ENCODE measurements at places on chromosomes 13 and 19.

DNA sequence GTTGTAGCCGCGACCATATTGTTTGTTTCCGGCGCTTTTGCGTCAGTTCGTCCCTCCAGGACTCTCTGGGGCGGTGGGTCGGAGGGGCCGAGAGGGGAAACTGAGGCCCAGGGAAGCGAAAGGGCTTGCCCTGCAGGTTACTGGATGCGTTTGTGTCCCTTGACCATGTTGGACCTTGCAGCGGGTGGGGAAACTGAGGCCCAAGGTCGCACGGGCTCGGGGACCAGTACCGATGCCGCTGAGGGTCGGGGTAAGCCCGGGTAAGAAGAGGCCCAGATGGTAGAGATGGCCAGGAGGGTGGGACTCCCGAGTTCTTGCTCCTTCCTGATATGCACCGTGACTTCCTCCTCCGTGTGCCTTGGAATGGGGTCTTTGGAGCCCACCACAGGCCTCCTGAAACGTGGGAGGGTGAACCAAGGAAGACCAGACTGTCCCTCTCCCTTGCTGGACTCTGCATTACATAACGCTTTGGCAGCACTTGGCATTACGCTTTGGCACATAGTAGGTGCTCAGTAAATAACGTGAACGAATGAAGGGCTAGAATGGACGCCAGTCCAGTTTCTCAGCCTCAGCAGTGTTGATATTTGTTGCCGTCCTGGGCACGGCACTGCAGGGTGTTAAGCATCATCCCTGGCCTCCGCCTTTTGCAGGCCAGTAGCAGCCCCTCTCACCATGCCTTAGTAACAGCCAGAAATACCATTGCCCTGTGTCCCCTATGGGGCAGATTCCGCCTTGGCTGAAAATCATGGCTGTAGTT is 743 bp downstream of the CHAF1A start:
- no peak for DNase-seq

DNA sequence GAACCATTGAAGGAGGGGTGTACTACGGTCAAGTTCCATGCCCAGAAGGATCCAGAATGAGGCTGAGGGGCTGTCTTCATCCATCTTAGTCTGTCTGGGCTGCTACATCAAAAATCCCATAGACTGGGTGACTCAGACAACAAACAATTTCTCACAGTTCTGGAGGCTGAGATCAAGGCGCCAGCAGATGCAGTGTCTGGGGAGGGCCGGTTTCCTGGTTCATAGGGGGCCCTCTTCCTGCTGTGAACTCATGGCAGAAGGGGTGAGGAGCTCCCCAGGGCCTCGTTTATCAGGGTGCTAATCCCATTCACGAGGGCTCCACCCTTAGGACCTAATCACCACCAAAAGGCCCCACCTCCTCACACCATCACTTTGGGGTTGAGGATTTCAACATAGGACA is 14.7 kb upstream of the KCTD15 start:
- no peak for DNase-seq

GRCh38 chr19:937259-937694 is 11.4 kb downstream of the ARID3A start:
- DNase-seq, result peak; percentile 47

GRCh38 chr13:32178763-32179162 is 136.4 kb downstream of the ZAR1L start:
- DNase-seq, result no peak

DNA sequence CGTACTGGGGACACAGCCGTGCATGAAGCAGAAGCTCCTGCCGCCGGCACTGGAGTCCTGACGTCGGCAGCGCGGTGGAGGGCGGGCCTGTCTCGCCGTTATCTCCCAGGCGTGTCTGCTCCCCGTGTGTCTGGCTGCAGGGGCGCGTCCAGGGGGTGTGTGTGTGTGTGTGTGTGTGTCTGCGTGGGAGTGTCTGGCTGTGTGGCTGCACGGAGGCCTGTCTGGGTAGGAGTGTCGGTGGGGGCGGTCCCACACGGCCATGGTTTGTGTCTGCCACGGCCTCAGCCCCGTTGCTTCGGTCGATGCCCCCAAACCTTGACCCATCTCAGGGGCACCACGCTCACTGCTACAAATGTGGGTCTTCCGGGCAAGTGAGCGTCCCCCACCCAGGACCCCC is 18.3 kb downstream of the ARID3A start:
- DNase-seq, result no peak

DNA sequence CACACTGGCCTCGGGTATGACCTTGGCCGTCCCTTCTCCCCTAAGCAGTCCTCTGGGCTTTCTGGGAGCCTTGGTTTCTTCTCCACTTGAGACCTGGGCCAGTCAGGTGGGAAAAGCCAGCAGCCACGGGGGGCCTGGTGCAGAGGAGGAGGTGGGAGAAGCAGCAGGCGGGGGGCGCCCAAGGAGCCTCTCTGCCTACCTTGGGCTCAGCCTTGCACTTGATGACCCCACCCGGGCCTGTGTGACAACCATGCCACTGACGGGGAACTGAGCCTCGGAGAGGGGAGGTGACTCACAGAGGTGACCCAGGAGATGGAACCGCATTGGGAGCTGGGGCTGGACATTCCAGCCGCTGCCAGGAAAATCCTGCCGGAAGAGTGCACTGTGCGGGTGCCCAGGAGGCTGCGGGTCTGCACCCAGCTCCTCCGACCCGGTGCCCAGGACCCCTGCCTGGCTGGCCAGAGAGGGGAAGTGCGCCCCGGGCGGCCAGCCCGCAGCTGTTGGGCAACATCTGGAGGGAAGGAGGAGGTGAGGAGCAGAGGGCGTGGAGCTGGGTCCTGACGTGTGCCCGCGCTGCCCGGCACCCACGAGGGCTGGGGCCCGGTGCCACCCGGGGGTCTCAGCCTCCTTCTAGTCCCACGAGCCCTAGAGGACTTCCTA is 23.4 kb upstream of the SLC7A10 start:
- no peak for DNase-seq

DNA sequence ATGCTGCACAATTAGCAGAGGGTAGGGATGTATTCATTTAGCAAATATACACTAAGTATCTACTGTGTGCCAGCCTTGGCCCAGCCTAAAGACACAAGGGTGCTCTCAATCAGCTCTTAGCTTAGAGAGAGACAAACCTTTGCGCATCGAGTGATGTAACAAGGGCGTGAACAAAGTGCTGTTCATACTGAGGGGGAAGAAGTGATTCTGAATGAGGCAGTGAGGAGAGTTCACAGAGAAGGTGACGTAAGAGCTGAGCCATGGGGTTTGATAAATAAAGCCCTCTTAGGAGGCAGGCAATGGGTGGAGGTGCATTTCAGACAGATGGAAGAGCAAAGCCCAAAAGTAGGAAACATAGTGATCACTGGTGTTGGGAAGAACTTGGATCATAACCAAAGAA is 68.5 kb downstream of the FLT1 start:
- DNase-seq, result no peak

GRCh38 chr19:12666265-12667048 is at the start of the genes MAN2B1 and WDR83:
TSS of gene MAN2B1 (minus strand) at chr19:12666742. CDS start at chr19:12666701, 41 bp downstream.
TSS of gene WDR83 (plus strand) at chr19:12666807. CDS start at chr19:12669791, 2,984 bp downstream.
- peak; percentile 83 for DNase-seq

DNA sequence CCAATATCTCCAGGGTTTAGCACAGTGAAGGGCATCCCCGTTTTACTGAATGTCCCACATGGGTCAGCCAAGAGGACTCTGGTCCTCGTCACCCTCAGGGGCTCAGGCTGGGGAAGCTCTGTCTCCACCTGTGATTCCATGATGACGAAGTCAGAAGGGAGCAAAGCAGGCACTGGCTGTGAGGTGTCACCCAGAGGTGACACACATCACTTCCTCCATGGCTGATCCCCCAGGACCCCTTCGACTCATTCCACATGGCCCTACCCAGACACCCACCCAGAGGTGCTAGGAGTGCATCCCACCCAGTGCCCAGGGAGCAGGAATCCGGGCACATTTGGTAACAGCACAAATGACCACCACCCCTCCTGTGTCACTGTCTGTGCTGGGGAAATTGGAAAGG is 145.2 kb upstream of the VSTM2B start:
- DNase-seq, result no peak

DNA sequence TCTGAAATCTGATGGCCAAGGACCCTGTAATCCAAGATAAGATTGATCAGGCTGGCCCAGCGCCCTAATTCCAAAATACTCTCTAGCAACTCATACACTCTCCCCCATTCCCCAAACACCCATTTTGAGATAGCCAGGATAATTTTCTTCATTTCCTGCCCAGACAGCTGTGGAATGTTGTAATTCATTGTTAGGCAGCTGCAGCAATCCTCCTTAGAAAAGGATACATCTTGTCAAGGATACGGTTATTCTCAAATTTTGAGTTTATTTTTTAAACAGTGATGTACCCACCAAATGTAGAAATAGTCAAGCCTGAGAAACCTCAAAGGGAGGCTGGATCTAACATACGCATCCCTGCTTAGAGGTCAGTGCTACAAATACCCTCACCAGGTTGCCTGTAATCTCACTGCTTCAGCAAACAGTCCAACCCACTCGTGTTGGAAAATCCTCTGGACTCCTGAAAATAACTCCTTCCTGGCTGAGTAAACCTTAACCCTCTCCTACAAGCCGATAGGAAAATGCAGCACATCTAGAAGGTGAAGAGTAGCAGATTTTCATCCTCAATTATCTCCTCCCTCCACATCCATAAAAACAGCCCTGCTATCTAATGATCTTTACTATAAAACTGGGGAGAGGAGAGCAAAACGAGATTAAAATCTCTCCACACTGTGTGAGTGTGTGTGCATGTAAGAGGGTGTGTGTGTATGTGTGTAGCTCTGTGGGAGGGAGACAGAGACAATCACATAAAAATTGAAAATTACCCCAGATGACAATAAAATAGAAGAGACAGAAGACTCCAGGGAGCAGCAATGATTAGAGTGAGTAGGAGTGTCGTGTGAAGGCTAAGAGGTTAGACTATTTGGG is 683.1 kb downstream of the DIAPH3 start:
- DNase-seq, result no peak

DNA sequence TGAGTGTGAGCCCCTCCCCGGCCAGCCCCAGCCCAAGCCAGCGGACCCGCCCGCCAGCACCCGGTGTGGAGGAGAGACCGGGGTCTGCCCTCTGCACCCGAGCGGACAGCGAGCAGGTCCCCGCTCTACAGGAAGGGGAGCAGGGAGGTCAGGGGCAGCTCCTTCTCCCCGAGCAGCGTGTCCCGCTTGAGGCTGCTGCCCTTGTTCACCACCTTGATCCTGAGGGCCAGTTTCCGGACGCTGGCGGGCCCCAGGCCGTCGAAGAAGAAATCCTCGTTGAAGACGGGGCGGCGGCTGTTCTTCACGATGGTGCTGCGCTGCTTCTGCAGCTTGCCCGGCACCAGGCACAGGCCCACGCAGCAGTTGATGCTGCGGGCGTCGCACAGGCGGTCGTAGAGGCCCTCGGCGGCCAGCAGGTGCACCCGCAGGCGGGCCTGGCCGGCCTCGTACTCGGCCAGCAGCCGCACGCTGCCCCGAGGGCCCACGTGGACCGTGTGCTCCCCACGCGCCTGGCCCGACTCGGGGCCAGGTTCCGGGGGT is 1.9 kb downstream of the C2CD4C start:
- DNase-seq, result no peak

- no peak for DNase-seq
Measured at GRCh38 chr13:91776611-91777193, 378.3 kb downstream of the GPC5 start.

DNA sequence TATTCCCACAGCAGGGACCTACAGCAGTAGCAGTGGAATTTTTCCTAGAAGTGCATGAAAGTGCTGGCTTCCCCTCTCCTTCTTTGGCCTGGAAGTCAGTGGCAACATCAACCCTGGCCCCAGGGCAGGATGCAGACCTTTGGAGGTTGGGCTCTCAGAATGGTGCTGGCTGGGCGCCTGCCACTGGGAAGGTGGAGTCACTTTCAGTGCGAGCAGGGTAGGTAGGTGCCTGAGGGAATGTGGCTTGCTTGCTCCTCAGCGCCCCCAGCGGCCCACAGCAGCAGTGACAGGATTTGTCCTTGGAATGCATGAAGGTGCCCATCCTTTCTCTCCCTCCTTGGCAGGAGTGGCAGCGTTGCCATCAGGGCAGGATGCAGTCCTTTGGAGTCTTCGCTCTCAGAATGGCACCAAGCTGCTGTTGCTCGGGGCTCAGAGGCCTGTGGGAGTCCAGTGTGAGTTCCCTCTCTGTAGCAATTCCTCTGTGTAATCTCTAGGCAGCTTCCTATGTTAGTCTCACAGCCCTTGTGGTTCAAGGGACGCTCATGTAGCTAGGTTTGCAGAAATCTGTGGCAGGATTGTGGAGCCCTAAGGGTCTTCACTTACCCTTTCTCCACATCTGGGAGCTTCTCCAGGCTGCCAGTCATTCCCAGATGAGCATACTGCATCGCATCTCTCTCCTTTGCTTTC is 354.4 kb upstream of the DACH1 start:
- DNase-seq, result no peak

- no peak for DNase-seq
Measured at GRCh38 chr13:70051531-70051930, 56.1 kb upstream of the ATXN8OS start.

DNA sequence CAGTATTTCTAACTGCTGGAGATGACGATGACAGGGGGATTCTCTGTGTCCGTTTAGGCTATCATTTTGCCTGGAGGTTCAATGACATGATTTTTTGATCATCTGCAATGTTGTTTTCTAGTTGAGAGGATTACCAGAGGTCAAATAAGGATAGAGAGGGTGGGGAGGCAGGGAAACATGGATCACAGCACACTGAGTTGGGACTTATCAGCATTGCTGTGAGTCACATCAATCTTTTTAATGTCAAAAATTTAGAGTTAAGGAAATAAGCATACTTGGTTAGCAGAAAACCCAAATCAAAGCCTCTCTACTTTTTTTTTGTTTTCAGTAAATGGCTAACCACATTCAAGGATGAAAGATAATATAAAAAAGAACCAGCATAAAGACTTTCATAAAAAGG is 43.0 kb upstream of the CSNK1A1L start:
- DNase-seq, result no peak

DNA sequence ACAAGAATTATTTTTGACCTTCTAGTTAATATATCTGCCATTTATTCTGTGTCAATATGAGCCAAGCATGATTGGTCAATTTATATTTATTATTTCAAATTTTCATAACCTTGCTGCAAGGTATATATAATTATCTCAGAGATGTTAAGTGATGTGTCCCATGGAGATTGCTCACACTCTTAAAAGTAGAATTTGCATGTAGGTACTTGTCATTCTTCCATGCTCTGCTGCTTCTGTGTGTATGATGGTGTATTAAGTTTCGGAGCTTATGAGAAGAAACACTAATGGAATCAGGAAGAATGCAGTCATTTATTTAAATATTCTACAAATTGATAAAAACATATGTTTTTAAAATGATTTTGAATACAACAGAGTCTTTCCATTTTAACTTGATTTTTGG is 586.8 kb upstream of the MIR17HG start:
- no peak for DNase-seq

- DNase-seq, result no peak
Measured at GRCh38 chr13:77492982-77493381, 42.5 kb upstream of the SCEL start.

DNA sequence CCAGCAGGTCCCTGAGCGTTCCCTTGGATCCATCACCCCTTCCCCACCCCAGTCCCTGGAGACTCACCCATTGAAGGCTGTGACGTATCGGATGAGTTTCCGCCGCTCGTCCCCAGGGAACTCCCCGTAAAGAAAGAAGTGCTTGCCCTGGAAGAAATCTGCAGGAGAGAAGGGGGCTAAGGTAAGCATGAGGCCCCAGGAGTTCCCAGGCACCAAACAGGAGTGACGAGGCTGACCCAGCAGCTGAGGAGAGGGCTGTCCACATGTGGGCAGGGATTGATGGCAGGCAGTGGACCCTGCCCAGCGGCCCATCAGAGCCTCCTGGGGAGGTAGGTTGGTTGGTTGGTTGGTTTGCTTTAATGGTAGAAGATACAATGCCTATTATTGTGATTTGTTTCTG is 11.1 kb downstream of the ZNF575 start:
- no peak for DNase-seq

- DNase-seq, result no peak
Measured at GRCh38 chr13:78015782-78016181, 97.2 kb upstream of the EDNRB start.
